ENCODE measurements at places on chromosomes 4 and X.

DNA sequence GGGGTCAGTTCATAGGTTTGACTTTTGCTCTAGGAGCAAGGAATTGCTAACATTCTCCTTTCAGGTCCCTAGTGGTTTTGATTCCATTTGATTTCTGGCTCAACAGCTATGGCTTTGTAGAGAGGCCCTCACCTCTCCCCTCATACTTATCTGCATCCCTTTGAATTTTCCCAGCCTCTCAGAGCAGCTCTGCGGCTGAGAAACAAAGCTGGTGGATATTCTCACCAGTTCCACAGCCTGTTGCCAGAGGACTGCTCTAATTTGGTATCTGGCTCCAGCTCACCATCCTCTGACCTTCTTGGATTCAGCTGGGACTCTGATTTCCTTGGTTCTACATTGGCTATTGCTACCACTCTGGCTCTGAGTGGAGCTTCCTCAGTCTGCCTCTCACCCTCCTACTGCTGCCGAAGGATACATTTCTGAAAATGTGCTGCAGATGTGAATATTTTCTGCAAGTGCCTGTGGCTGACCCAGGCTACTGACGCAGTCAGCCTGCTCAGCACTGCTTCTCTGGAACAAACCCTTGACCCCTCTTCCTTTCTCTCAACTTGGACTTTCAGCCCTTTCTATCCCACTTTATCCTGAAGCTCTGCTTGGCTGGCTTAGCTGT is 110.9 kb upstream of the ENPEP start:
- no peak for DNase-seq

- no peak for DNase-seq
Measured at GRCh38 chr4:82260632-82261031, 113.2 kb downstream of the HNRNPD start.

DNA sequence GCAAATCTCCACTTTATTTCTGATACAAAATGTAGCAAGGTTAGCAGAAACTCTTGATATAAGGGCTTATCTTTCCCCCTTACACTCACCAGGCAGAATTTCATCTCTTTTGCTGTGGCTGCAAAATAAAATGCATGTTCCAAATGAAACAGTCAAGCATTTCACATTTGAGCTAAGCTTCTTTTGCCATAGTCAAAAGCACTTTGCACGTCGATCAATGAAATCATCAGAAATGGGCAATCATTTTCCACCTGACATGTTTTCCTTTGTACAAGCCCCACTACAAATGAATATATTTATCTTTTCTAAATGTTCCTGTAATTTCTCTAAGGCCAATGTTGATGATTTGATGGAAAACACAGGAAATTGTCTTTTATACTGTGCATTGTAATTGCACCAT is 178.4 kb downstream of the ANKRD50 start:
- no peak for DNase-seq

GRCh38 chrX:154488336-154489075 is 1.9 kb downstream of the SLC10A3 start:
- no peak for DNase-seq

- no peak for DNase-seq
Measured at GRCh38 chr4:186831574-186831973, 107.9 kb upstream of the FAT1 start.

DNA sequence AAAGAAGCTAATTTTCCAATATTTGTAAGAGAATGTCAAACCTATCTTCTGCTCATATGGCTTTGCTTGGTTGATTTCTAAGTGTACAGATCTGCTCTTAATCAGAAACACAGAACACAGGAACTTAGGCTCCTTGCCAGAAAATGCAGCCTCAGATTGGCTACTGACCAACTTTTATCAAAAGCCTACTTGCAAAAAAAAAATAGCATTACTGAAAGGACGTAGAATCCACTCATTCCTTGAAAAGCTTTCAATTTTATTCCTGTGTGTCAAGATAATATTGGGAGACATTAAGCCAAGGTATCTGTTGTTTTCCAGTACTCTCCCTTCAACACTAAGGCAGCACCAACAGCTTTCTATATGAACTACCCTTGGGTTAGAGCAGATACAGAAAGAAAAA is 127.6 kb upstream of the INTU start:
- no peak for DNase-seq

DNA sequence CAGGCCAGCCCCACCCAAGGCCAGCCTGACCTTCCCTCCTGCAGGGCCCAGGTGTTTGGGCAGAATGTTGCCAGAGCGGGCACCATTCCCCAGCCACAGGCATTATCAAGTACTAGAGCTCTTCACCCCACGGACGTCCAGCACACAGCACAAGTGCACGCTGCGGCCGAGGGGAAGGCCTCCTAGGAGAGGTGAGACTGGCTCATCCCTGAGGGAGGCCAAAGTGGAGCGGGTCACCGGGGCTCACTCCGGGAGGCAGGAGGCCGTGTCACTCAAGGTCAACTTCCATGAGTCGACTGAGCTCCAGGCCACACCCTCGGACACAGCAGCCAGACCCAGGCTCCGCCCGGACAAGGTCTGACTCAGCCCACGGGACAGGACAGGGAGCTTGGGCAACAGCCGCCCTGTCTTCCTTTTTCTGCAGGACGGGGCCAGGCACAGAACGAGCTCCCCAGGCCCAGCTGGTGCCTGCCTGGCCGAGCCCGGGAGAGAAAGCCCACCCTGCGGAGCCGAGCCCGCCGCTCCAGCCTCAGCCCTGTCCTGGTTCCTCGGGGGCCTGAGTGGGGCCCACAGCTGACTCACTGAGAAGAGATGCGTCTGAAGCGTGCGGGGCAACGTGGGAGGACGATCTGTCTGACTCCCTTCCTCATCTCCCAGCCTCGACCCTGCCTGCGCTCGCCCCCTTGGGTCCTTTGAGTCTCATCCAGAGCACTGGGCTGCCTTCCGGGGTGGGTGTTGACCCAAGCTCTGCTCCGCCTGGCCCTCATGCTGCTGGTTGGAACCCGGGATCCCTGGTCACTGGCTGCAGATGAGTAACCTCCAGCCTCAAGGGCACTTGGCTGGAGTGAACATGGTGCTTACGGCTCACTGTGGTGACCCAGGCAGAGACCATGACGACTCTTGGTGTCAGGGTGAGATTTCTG is 1.6 kb downstream of the SLC49A3 start:
- DNase-seq, result no peak
